ENCODE measurements at places on chromosomes 4 and X.

GRCh38 chr4:87179751-87180150 is 40.7 kb downstream of the KLHL8 start:
- no peak for DNase-seq

- no peak for DNase-seq
Measured at GRCh38 chrX:154506483-154507332, 9.3 kb downstream of the FAM3A start.

DNA sequence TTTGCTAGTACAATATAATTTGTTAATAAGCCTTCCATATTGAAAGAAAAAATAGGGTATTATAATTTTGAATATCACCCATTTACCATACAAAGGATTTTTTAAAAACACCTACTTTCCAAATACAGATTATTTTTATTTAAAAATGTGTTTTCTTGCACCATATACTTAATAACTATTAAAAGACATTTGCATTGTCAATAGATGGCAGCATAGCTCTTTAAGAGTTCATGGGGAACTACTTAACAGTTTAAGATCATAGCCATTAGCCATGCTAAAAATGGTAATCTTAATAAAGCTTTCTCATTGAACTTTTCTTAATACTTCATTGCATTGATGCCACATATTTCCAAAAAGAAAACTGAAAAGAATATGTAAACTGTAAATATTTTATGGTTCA is 1995.9 kb downstream of the C4orf33 start:
- peak; percentile 40 for DNase-seq

DNA sequence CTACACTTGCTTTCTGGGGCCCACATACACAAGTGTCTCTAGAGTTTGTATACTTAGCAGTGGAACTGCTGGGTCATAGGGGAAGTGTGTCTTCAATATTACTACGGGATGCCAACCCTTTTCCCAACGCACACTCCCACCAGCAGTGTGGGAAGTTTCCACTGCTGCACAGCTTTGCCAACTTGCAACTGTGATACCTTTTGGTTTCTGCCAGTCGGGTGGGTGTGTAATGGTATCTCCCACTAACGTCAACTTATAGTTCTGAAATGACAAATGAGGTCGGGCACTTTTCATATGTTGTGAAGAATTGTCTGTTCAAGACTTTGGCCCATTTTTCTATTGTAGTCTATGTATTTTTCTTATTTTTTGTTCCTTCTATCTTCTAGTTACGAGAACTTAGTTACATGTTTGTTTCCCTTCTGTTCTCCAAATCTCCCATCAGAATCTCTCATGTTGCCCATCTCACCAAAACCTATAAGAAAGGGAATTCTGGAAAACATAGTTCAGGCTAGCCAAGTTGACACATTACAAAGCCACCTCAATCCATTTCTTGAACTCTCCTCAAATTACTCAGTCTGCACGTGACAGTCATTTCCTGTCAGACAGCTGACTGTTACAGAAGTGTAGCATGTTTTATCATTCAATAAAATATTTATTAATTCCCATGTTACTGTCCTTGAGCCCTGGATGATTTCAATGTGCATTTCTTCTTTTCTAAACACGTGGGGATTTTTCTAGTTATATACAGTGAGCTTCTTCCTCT is 30.7 kb downstream of the PNMA6E start:
- DNase-seq = no peak

GRCh38 chrX:54564936-54565335 is 34.9 kb downstream of the GNL3L start:
- DNase-seq = no peak

DNA sequence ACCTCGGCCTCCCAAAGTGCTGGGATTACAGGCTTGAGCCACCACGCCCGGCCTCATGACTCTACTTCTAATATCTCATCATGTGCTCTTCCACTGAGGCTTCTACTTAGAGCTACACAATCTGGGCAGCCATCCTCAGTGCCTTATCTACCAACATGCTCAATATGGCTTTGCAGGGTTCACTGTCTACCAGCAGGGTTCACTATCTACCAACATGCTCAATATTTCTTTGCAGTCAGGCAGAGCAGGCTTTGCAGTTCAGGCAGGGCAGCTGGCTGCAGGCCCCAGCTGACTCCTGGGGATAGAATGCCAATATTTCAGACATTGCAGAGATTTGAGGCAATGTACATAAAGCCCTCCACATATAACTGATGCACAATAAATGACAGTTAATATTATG is 47.5 kb downstream of the PKD2 start:
- peak; percentile 47 for DNase-seq

- no peak for DNase-seq
Measured at GRCh38 chr4:163486321-163486720, 8.2 kb upstream of the TMA16 start.

DNA sequence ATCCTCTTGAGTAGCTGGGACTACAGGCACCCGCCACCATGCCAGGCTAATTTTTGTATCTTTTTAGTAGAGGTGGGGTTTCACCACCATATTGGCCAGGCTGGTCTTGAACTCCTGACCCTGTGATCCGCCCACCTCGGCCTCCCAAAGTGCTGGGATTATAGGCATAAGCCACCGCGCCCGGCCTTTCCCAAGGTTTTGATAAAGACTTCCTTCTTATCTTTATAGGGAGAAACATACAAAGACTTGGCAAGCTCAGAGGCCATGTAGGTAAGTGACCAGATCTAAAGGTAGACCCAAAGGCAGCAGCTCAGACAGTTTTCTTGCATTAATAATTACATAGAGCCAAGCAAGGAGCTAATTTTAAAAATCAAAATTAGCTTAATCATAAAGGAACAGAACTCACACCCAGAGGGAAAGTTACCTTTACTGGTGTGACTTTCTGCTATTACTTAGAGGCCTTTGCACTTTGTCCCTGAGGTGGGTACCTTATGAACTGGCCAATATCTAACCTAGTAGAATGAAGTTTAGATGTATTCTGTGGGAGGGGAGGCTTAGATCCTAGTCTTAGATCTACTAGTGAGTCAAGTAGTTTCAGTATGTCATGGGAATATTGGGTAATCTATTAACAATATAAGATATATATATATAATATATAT is 67.3 kb downstream of the HPGD start:
- DNase-seq = no peak

GRCh38 chrX:98398542-98398941 is 1514.8 kb downstream of the RPA4 start:
- no peak for DNase-seq

DNA sequence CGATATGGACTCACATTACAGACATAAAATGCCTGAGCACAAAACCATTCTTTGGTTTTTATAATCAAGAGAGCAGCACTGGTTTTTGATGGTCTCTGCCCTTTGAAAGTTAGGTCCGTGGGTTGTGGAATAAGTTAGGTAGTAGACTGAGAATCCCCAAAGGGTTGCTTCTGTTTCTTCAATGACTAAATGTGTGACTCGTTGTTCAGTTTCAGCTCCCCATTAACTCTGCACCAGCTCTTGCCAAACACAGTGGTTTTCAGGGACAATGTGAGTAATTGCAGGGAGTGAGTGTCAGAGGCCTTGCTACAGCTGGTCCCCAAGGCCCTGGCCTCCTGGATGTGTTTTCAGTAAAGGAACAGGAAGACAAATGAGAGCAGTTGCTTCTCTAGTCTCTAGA is 24.8 kb downstream of the SMIM20 start:
- no peak for DNase-seq

Data from ACHN (cell line).